ENCODE measurements at places on chromosomes 5 and 9.

- DNase-seq: no peak
These were observed 282.3 kb downstream of the TMEM167A start for GRCh38 chr5:82794876-82795275.

DNA sequence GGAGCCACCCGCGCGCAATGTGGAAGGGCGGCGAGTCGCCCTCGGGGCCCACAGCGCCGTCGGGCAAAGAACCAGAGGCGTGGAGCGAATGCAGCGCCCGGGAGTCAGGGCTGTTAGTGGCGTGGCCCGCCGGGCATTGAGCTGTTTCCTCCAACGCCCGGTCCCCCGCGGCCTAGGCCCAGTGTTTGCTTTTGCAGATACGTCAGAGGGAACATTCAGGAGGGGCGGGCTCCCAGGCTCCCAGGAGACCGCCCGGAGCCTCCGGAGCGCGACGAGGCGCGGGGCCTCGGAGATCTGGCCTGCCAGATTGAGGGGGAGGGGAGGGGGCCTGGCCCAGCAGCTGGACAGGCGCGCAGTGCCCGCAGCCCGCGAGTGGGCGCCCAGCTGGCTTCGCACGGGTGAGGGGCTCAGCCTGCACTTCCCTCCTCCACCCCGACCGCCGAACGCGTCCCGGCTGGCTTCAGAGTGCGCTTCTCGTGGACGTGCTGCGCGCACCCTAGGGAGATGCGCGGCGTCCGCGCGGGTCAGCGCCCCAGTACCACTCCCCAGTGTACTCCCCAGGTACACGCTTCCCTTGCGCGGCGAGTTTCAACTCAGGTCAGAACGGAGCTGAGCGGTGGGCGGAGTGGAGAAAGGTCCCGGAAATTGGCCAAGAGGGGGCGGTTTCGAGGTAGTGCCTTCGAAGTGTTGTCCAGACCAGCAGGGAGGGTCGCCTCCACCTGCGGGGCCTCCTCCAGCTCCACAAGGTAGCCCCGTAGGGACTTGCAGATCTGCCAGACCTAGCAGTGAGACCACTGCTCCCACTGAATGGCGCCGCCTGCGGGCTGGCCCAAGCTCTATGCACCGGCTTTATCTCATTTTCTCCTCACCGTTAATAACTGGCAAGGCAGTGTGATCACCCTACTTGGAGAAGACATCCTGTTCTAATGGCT lies 130.4 kb downstream of the TMEM174 start:
- DNase-seq: no peak

GRCh38 chr9:75935591-75935990 lies 45.1 kb downstream of the PCSK5 start:
- DNase-seq: no peak

- no peak for DNase-seq
These were observed 177.6 kb downstream of the NNT start for GRCh38 chr5:43780586-43780985.

- no peak for DNase-seq
These were observed 63.2 kb downstream of the PRRT1B start for GRCh38 chr9:131608493-131609037.

DNA sequence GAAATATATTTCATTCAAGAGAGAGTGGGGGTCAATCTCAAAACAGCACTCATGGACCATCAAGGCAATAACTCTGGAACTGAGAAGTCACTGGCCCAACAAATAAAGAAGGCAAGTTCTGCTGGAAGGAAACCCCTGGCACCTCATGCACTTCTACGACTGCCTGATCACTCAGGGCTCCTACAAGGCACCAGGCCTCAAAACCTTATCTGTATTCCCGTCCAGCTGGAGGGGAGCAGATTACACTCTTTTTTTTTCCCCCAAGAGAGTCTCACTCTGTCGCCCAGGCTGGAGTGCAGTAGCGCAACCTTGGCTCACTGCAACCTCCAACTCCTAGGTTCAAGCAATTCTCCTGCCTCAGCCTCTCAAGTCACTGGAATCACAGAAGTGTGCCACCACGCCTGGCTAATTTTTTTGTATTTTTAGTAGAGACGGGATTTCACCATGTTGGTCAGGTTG lies 49.9 kb downstream of the P4HA2 start:
- no peak for DNase-seq

- DNase-seq: no peak
These were observed 2.1 kb downstream of the NSG2 start for GRCh38 chr5:174047472-174048099.

GRCh38 chr9:33297432-33297831 lies 7.1 kb downstream of the NFX1 start:
- DNase-seq: no peak

DNA sequence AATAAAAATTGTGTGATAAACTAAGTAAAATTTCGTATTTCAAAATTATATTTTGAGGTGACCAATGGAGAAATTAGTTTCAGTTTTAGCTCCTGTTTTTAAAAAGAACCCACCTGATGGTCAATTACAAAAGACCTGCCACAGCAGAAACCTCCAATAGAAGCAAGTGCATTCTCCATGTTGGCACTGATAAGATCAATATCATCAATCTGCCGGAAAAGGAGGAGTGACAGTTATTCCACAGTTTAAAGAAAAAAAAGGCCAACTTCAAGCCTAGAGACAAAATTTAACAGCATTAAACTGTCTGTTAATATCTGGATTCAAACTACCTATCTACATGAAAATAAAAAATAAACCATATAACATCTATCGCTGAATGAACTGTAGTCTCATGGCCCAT lies 67.7 kb downstream of the SPTLC1 start:
- no peak for DNase-seq

- DNase-seq: no peak
These were observed 11.5 kb upstream of the PPP2R2B start for GRCh38 chr5:146890066-146890465.

GRCh38 chr5:158198636-158199035 lies 339.7 kb upstream of the CLINT1 start:
- DNase-seq: no peak

- DNase-seq: no peak
These were observed 19.9 kb upstream of the SVEP1 start for GRCh38 chr9:110599468-110599867.

DNA sequence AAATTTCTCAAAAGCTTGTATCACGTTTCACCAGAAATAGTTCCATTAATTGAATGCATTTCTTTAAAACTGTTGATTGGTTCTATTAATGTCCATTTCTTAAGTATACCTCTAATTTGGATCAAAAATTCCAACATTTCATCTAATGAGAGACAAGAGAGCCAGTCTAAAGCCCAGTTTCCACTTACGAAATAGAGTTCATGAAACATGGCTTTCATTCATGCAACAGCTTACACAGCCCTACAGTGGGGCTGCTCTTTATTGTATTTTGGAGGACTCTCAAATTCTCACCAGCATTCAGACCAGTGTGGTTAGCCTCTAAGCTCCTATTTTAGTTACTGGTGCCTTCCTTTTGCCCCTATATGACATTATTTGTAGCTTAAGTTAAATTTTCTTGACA lies 566.9 kb upstream of the RGMB start:
- DNase-seq: no peak

DNA sequence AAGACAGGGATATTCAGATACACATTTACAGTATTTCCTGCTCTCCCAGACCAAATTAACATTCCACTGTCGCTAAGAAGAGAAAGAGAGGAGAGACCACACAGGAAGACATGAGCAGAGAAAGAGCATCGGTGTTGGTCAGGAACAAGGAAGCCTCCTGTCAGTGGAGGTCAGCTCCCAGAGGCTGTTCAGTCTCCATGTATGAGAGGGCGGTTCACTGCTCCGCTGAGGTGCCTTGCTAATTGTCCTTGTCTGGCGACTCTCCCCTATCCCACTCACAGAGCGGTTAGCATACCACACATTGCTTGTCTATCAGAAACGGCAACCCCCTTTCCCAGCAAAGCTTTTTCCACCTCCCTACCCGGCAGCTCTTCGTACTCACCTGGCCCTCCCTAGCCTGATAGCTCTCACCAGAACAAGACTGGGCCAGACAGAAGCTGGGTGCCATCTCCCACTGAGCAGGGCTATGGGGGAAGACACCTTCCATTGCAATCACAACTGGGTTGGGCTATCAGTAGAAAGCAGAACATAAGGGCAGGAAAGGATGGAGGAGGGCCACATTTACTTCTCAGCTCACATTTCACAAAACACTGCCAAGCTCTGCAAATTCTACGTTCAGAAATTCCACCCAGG lies 58.6 kb upstream of the LMNB1 start:
- no peak for DNase-seq

DNA sequence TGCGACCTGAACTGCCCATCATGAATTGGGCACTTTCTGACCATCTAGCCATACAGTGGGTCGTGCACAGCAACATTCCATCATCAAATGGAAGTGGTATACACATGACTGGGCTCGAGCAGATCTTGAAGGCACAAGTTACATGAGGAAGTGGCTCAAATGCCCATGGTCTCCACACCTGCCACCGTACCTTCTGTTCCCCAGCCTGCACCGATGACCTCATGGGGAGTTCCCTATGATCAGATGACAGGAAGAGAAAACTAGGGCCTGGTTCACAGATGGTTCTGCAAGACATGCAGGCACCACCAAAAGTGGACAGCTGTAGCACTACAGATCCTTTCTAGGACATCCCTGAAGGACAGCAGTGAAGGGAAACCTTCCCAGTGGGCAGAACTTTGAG lies 21.8 kb downstream of the MTMR12 start:
- DNase-seq: no peak

DNA sequence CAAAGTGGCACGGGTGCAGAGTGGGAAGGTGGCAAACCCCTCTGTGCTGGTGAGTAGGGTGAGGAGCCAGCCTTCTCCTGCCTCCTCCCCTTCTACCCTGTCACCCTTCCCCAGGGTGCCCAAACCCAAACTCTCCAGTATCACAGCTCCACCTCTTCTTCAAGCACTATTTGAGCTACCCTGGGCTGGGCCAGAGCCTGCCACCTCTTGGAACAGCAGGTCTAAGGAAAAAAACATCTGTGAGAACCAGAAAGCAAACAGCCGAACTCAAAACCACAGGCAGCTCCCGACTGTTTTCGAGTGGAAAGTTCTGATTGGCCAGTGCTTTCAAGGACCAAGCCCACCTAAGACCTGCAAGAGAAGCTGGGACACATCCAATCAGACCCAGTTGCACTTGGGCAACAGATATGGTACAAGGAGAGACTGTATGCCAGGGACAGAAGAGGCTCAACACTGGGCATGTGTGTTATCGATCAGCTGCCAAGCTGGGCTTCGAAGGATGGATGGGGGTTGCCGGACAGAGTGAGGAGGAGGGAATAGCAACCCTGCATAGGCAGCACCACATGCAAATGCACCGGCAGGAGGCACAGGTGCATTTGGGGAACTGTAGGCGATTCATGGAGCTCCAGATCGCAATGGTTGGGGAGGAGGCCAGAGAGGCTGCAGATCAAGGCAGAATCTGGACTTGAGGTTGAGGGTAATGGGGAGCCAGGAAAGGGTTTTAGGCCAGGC lies 19.7 kb downstream of the ACSL6 start:
- no peak for DNase-seq

- DNase-seq: peak; percentile 75
These were observed 12.2 kb upstream of the ELL2 start for GRCh38 chr5:95973793-95974325.

DNA sequence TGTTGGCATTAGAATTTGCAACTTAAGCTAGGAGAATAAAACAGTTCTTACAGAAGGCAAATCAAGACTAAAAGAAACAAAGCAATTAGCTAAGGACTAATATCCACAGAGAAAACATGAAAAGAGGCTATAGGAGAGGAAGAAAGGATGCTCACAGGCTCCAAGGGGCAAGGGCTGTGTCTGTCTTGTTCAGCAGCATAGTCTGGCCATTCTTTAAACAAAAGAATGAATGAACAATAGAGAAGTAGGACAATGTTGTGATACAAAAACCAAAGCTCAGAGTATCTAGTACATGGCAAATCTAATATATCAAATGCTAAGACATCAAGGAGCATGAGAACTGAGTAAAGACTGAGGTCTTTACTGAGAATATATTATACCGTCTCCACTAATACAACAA lies 39.5 kb downstream of the PLPP1 start:
- no peak for DNase-seq

DNA sequence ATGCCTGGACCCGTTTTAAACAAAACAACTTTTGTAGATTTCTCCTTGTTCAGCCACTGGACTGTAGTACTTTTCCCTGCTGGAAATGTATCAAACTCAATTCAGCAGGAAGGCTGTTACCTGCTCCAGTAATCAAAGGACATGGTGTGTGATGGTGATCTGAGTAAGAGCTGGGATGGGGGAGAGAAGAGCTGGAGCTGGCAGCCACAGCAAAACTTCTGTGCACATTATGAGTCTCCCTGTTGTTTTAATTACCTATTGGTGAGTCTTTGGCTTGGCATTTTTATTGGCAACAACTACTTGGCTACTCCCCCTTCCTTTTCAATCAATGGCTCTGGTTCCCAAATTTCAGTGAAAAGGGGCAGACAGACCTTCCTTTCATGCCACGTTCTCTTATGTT lies 9.7 kb downstream of the NREP start:
- DNase-seq: no peak

Measured in activated CD4-positive, alpha-beta T cell treated with anti-CD3 and anti-CD28 coated beads, Interleukin-2, Interleukin-4, amounts not matched to agents 100 ng/mL and 50 ng/mL, durations not matched to agents 16 hours and 8 hours (primary cell).